ENCODE measurements at places on chromosomes 3 and 15. TPM values are rescaled to one million over a fixed set of nuclear protein-coding genes. Genes with fewer than 3 reads are reported as not detected.

The PRRT3 gene
- total RNA-seq, result 2.2 TPM

The TNNC1 gene
- 6,384 TPM for total RNA-seq

The CADM2 gene
- 2.7 TPM for total RNA-seq

The ITIH3 gene
- total RNA-seq, result 0.71 TPM

The PLA2G4E gene
- not detected for total RNA-seq

The SEMA6D gene
- 2.3 TPM for total RNA-seq

The DUOXA1 gene
- not detected for total RNA-seq

The THBS1 gene
- total RNA-seq, result 23.8 TPM

The C3orf22 gene
- total RNA-seq, result not detected

The AGTR1 gene
- 15.8 TPM for total RNA-seq

The MEIS2 gene
- total RNA-seq, result 1.8 TPM

The C3orf20 gene
- not detected for total RNA-seq

The TRIM42 gene
- not detected for total RNA-seq

The ADIPOQ gene
- 2.7 TPM for total RNA-seq

The CHST2 gene
- total RNA-seq, result 2.9 TPM

The TM4SF18 gene
- total RNA-seq, result 4.4 TPM

The ARPP21 gene
- total RNA-seq, result 71.7 TPM

The RPP25 gene
- total RNA-seq, result 1.1 TPM

The CASR gene
- not detected for total RNA-seq
